ENCODE measurements at places on chromosomes 7 and 10.

DNA sequence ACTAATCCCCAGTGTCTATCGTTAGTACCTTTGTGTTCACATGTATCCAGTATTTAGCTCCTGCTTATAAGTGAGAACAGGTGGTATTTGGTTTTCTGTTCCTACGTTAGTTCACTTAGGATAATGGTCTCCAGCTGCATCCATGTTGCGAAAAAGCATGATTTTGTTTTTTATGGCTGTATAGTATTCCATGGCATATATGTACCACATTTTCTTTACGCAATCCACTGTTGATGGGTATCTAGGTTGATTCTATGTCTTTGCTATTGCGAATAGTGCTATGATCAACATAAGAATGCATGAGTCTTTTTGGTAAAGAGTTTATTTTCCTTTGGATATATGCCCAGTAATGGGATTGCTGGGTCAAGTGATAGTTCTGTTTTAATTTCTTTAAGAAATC, 59.1 kb downstream of the CH25H start:
- DNase-seq, result no peak

GRCh38 chr10:62000726-62001125, 99.2 kb downstream of the ARID5B start:
- DNase-seq, result no peak

GRCh38 chr7:30450240-30450982, 28.2 kb downstream of the NOD1 start:
- DNase-seq, result no peak

DNA sequence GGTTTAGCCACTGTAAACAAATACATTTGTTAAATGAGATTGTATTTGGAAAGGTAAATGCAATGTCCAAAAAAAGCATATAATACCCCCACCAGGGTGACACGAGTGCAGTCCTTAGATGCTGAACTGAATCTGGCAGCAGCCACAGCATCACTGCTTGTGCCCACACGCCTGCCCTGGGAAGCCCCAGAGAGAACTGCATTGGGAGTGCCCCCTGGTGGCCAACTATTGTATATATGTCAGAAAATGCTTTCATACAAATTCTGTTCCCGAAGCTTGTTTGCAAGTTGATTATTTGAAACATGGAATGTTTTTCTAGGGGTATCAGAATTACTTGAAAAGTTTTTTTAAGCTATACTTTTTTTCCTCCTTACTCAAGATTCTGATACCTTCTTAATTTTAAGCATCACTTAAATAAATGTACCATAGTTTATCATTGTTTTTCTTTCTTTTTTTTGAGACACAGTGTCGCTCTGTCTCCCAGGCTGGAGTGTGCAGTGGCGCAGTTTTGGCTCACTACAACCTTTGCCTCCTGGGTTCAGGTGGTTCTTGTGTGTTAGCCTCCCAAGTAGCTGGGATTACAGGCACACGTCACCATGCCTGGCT, 50.1 kb downstream of the LANCL2 start:
- DNase-seq, result peak; percentile 84

- no peak for DNase-seq
Measured at GRCh38 chr7:81487516-81487915, 282.3 kb downstream of the HGF start.

DNA sequence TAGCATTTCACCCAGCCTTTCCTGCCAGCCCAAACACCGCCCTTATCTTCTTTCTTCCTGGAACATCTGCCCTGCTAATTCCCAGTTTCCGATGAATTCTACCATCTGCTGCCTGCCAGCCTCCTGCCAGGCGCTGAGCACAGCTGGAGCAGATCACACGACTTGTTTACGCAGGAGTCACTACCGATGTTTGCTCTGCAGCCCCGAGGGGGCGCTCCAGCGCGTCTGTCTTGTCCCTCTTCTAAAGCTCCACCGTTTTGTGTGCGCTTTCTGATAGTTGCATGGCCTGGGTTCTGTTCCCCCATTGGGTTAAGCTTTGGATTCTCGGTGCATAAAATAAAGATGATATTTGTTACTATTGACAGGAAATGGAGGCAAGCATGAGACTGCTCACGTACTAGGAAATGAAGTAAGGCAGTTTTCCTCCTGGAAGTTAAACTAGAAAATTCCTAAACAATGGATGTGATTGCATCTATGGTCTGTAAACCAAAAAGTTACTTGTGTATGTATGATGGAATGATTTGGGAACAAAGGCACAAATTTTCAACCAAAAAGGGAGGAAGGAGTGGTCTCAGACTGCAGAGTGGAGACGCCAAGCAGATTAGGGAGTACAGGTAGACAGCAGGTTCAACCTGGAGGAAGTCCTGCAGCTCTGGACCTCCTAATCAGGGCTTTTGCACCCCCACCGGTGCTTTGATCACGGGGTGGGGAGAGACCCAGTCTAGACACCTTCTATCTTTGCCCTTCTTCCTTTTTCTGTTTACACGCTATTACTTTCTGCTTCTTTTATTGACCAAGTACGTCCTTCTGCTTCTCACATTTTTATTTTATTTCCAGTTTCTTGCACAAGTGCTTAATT, 2.2 kb upstream of the RBM17 start:
- peak; percentile 86 for DNase-seq

DNA sequence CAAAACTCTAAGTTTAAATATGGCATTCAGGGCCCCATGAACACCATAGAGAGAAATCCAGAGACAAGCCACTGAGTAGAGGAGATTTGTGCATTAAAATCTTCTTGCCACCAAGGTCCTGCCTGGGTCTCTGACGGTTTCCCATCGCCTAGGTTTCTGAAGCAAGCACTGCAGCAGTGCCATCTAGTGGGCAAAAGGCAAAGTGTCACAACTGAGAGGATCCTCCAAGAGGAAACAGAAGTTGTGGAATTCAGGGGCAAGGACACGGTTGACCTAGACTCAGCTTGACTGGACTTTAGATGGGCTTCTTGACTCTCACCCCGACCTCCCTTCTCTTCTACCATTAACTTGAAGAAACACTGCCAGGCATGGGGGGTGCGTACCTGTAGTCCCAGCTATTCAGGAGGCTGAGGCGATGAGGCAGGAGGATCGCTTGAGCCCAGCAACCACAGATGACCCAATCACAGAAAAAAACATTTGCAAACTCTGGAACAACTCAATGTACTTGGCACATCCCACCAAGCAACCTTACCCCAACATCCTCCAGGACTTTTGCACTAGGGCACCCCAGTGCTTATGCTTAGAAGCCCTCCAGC, 604.1 kb downstream of the GALNT17 start:
- DNase-seq, result peak; percentile 32

DNA sequence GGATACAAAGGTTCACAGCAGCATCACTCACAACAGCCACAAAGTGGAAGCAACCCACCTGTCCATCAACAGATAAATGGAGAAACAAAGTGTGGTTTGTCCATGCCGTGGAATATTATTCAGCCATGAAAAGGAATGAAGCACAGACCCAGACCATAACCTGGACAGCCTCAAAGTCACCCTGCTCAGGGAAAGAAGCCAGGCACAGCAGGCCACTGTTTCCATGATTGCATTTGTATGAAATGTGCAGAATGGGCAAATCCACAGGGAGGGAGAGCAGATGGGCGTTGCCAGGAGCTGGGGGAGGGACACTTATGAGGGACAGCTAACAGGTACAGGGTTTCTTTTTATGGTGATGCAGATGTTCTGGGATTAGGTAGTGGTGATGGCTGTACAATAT, 30.3 kb downstream of the FOXL3 start:
- peak; percentile 29 for DNase-seq

DNA sequence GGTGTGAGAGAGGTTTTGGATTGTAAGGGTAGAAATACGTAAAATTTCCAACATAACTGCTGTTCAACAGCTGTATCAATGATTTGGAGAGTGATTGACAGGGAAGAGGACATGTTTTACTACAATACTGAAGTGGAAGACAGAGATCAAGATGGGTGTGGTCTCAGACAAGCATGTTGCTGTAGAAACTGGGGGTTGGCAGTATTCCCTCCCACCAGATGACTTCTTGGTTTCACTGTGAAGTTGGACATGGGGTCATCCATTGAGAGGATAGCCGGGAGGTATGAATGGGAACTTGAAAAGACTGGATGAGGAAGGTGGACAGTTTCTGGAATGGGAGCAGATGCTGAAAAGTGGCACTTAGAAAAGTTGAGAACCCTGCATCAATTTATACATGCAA, 95.3 kb upstream of the HDAC9 start:
- no peak for DNase-seq

GRCh38 chr7:105920766-105921165, 42.3 kb upstream of the CDHR3 start:
- no peak for DNase-seq

- DNase-seq, result no peak
Measured at GRCh38 chr10:60048091-60048501, 141.7 kb upstream of the CCDC6 start.

DNA sequence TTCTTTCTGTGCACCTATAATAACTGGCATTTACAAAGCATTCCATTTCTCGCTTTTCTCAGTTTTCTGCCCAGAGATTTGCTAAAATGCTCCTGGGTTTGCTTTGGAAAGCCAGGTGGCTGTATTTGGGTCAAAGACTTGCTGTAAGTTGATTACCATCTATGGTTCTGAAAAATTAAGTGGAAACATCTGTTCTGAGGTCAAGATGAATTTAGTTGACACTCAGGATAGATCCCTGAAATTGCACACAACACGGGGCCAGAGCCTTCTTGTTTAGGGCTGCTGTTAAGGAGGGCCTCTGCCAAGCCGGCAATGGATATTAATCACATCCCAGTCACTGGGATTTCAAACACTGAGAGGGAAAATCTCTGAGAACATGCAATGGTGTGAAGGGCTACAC, 111.6 kb upstream of the GLI3 start:
- DNase-seq, result no peak

GRCh38 chr7:95018021-95018420, 110.6 kb downstream of the PPP1R9A start:
- no peak for DNase-seq

DNA sequence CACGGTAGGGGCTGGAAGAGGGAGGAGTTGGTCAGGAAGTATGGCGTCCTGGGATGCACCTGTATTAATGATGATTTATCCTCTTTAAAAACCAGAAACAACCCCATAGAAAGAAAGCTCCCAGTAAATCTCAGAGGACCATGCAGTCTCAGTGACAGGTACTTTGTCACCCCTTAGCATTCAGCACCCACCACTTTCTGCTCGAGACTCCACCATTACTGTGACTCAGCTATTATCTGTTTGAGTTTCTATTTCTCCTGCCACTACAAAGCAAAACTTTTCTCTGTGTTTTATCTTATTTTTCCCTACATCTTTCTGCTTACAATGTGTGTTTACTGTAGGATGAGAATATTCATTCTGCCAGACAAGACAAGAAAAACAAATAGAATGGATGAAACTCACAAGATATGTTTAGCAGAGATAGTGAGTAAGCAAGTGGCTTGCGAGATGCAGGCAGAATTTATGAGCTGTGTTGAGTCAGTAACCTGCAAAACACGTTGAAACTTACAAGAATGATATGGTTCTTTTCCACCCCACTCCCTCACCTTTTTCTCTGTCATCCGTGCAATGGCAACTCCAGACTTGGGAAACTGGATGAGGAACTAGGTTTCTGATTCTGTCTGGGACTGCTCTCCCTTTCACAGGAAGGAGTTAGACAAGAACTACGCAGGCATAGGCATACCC, 127.1 kb downstream of the AOAH start:
- DNase-seq, result no peak
